NCI-H748 treated with DMSO at 0.1 percent for 48 hours (cell line): ENCODE measurements at places on chromosomes 1 and 21.

GRCh38 chr21:39055167-39055767 lies 128.0 kb downstream of the PSMG1 start:
- DNase-seq, result no peak

- no peak for DNase-seq
These were observed 5.8 kb downstream of the INKA2 start for GRCh38 chr1:111733183-111733991.

GRCh38 chr1:202989879-202990278 lies 17.3 kb upstream of the TMEM183A start:
- DNase-seq, result no peak

DNA sequence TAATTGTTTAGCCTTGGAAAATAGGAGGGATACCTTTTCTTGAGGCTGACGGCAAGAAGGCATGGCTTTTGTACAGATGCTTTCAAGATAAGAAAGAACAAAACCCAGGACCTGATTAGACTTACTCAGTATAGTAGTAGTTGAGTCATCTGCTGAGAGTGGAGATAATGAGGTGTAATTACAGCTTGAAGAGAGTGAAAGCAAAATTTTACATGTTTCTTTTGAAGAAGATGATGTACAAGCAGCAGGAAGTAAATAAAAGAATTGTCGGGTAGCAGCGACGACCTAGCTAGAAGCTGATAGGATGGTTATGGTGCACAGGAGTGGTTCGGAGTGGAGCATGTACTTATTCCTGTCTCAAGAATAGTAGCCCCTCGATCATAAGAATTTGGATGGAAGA lies 6.6 kb downstream of the ANGPTL1 start:
- no peak for DNase-seq

GRCh38 chr1:200960236-200960947 lies 63.1 kb downstream of the KIF21B start:
- no peak for DNase-seq

- DNase-seq, result no peak
These were observed 10.6 kb upstream of the NGF start for GRCh38 chr1:115348636-115349035.

GRCh38 chr1:218349348-218350034 lies 4.4 kb downstream of the TGFB2 start:
- DNase-seq, result peak; percentile 11

GRCh38 chr1:116346943-116347673 lies 25.9 kb upstream of the ATP1A1 start:
- DNase-seq, result no peak

DNA sequence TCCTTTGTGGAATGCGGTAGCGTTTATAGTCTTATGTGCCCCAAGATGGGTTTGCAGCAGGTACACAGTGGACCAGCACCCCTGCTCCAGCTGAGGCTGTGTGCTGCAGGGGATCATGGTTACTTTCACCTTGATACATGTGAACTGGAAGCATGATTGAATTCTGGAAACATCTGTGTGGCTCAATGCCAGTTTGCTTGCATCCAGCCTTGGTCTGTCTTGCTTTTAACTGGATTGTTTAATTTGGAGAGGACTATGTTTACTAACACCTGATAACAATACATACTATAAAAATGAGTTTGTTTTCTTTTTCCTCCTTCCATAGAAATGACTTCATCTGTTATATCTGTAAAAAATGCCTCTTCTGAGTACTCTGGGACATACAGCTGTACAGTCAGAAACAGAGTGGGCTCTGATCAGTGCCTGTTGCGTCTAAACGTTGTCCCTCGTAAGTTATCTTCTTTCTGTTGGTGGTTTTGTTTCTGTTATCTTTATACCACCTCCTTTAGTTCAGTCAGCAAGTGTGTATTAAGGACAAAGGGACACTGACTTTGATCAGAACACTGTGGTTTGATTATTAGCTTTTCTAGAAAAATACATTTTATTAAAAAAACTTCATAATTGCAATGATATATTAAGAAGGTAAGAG lies 47.7 kb downstream of the CXADR start:
- DNase-seq, result no peak

DNA sequence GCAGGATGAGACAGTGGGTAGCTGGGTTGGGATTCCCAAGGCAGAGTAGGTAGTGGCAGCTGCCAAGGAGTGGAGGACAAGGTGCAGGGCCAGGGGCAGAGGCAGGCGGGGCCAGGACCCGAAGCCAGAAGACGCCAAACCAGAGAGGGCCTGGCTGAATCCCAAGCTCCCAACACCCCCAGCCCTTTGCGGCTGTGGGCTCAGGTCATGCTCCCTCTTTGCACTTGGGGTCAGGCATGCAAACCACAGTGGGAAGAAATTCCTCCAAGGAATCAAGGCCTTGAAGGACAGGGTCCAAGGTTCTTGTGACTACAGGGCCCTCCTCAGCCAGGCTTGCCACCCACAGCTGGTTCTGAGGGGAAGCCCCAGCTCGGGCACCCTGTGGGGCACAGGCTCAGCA lies 6.2 kb downstream of the C1orf210 start:
- no peak for DNase-seq

DNA sequence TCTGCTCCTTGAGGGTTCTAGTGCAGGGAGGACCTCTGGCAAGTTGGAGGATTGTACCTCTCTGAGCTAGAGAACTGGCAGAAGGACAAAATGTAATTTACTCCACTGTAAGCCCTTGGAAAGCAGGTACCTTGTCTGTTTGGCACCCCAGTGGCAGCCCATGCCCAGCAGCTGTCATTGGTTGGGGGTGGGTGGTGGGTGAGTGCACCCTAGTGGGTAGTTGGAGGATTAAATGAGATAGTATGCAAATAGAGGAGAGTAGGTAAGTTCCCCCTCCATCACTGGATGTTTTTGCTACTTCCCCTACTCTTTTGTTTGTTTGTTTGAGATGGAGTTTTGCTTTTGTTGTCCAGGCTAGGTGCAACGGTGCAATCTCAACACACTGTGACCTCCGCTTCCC lies 69.8 kb downstream of the RYR2 start:
- DNase-seq, result no peak

DNA sequence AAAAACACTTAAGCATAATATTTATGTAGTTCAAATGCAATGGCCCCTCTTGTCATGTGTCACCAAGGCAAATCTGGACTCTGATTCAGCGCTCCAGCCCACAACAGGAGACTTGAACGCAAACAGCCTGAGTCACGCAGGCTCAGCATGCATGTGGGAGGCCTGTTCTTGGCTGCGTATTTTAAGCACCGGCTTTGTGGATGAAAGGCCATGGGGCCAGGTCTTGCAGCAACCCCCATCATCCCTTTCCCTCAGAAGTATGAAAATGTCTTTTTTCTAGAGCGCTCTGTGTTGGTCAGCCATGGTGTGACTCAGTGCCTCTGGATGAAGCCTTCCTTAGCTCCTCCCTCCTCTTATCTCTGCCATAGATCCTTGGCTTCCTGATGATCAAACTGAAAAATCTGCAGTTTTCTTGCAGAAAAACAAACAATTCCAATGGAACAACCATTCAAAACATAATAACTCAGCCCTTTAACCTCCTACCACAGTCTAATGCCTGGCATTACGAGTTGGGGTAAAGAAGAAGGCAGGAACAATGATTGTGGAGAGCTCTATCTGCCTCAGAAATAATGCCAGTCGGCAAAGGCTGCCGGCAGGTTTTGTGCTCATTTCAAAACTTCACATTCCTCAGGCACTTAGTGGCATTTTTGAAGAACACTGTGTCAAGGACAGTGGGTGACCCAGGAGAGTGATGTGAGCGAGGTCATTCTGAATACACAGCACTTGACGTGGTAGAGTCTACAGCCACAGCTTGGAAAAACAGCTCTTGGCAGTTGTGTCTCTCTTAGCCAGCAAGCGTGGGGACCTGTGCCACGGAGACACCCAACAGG lies 167.5 kb downstream of the CLIC6 start:
- no peak for DNase-seq

- DNase-seq, result peak; percentile 74
These were observed 133.4 kb upstream of the FGGY start for GRCh38 chr1:59163268-59164092.

- peak; percentile 37 for DNase-seq
These were observed 37.4 kb downstream of the DENND1B start for GRCh38 chr1:197737916-197738315.
